Endothelial cell of umbilical vein (primary cell): ENCODE measurements at places on chromosomes 3 and 15.

- no peak for DNase-seq
These were observed 113.9 kb downstream of the TFDP2 start for GRCh38 chr3:142035308-142035922.

DNA sequence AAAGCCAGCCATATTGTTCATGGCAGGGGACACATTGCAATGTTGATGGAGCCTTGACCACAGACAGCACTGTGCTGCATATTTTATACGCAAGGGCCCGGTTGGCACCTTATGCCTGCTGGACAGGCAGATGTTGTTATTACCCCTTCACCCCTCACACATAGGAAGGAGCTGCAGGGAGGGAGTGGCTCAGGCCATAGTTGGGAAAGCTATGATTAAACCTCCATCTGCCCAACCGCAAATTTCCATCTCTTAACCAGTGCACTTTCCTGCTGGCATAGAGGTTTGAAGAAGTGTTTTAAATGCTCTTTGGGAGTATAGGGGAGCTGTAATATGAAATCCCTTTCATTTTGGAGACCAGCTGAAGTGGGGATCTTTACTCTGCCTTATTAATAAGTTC is 224.7 kb downstream of the CACNA2D3 start:
- DNase-seq = no peak

DNA sequence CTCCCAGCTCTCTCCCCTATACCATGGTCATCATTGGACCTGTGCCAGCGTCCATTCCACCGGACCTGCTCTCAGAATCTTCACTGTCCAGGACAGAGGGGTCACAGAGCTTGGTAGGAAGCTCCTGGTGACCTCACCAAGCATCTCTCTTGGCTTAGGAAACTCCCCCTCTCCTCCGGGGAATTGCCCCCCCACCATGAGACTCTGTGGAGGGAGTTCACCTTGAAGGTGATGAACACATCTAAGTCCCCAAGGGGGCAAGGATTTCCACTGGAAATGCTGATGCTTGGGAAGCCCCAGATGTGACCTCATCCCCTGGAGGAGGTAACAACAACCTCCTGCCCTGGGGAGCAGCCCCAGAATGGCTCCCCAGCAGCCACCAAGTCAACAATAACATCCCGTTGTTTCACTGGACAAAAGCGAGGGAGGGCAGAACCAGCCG is 3.2 kb downstream of the SEMA7A start:
- no peak for DNase-seq

GRCh38 chr15:76330080-76330680 is 6.4 kb upstream of the ISL2 start:
- DNase-seq = peak; percentile 57

DNA sequence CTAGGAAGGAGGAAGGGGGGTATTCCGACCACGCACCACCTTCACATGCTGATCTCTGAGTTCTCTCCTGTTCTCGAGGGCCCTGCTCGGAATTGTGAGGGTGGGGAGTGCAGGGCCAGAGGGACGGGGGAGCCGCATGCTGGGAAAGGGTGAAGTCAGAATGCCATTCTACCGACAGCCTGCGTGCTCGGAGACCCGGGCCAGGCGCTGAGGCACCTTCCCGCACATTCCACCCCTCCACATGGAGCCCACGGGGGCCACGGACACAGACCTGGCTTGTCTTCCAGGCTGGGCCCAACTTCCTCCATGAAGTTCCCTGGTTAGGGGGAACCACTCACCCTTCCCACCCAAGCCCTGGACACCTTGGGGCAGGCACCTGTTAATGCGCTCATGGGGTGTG is 28.7 kb upstream of the PIGZ start:
- DNase-seq = no peak

DNA sequence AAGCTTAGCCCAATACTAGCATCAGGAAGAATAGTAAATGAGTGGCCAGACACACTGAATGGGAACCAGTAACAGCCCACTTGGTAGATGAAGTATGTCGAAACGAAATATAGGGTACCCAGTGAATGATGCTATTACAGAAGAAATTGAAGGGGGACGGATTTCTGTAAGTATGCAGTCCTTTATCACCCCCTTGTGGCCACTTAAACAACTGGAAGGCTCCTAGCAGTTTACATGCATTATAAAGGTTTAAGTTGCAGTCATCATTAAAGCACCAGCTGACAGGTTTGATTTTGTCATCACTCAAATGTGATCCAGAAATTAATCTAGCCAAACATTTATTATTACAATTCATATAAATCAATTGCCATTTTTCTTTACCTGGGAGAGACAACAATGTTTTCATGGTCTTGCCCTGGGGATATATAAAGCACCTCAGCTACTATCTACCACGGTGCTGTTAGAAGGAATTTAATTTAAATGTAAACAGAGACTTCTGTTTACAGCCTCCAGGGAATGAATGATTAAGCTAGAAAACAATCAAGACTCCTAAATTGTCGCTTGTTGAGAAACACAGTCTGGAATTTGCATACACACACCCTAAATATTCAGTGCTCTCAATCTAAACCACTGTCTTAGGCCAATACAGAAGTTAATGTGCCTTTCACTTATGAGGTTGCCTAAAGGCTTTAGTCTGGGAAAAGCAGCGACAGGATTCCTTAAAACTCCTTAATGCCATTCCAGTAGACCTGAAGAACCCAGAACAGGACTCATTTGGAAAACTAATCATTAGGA is 7.8 kb downstream of the EIF1B start:
- peak; percentile 64 for DNase-seq

GRCh38 chr3:123298903-123299302 is 97.2 kb downstream of the SEC22A start:
- no peak for DNase-seq

GRCh38 chr15:54149115-54149531 is 170.9 kb downstream of the UNC13C start:
- no peak for DNase-seq

GRCh38 chr3:49171775-49172500 is 540 bp downstream of the KLHDC8B start:
- DNase-seq = no peak
